ENCODE measurements at places on chromosomes 3 and 15. TPM values are rescaled to one million over a fixed set of nuclear protein-coding genes. Genes with fewer than 3 reads are reported as not detected.

The CPEB1 gene
- 0.66 TPM for total RNA-seq

The NANOGP8 gene
- not detected for total RNA-seq

The CCK gene
- not detected for total RNA-seq

The LTF gene
- total RNA-seq: 0.31 TPM

The AHSG gene
- total RNA-seq: 1.2 TPM

The TM4SF4 gene
- 1.3 TPM for total RNA-seq

The LRRC34 gene
- total RNA-seq: 1.5 TPM

The INKA1 gene
- 9.2 TPM for total RNA-seq

The PIGX gene
- total RNA-seq: 21.8 TPM

The CELSR3 gene
- total RNA-seq: 1.6 TPM

The CHRNA7 gene
- not detected for total RNA-seq

The CPOX gene
- 69.4 TPM for total RNA-seq

The CDCP1 gene
- 1.7 TPM for total RNA-seq

The MYZAP gene
- total RNA-seq: not detected

The TRH gene
- not detected for total RNA-seq

The CTXN2 gene
- not detected for total RNA-seq

The LEKR1 gene
- total RNA-seq: 1.2 TPM

The FAM107A gene
- total RNA-seq: not detected

The NEK11 gene
- 0.51 TPM for total RNA-seq

The CYP11A1 gene
- total RNA-seq: 0.29 TPM

The VILL gene
- 3.7 TPM for total RNA-seq

The TTLL13 gene
- total RNA-seq: 0.13 TPM

The VWA5B2 gene
- not detected for total RNA-seq

The ZIC1 gene
- not detected for total RNA-seq

The SMCO1 gene
- total RNA-seq: not detected

The GRM2 gene
- total RNA-seq: 0.05 TPM

The SHC4 gene
- 0.15 TPM for total RNA-seq

The LRRC31 gene
- total RNA-seq: not detected

The RFTN1 gene
- 166 TPM for total RNA-seq

The DNASE1L3 gene
- total RNA-seq: 3.7 TPM

The NOX5 gene
- total RNA-seq: not detected

The HGD gene
- 0.72 TPM for total RNA-seq

The ADIPOQ gene
- not detected for total RNA-seq

The PLCL2 gene
- total RNA-seq: 27.8 TPM

The SKOR1 gene
- 0.36 TPM for total RNA-seq

The ITGA11 gene
- 0.13 TPM for total RNA-seq

The SLCO2A1 gene
- 0.05 TPM for total RNA-seq

The CLDN16 gene
- 3.6 TPM for total RNA-seq

The TEX9 gene
- 75.2 TPM for total RNA-seq

The STAB1 gene
- 0.46 TPM for total RNA-seq

The HYPK gene
- total RNA-seq: 17.2 TPM

The XYLB gene
- 2.9 TPM for total RNA-seq

The HYAL3 gene
- total RNA-seq: 2.8 TPM

The MUSTN1 gene
- total RNA-seq: 1.2 TPM

The NSMCE3 gene
- 17.8 TPM for total RNA-seq

The CD86 gene
- 41.9 TPM for total RNA-seq

The TIGIT gene
- 0.85 TPM for total RNA-seq

The STRA6 gene
- total RNA-seq: 10.0 TPM
